ENCODE measurements at places on chromosomes 16 and 17. TPM values are rescaled to one million over a fixed set of nuclear protein-coding genes. Genes with fewer than 3 reads are reported as not detected.

- DNase-seq = no peak
Measured at GRCh38 chr17:57855391-57856035, 5.7 kb upstream of the MRPS23 start.

- no peak for DNase-seq
Measured at GRCh38 chr16:5062790-5063765, 2.7 kb downstream of the C16orf89 start.

GNG13 gene
- total RNA-seq = not detected

DNA sequence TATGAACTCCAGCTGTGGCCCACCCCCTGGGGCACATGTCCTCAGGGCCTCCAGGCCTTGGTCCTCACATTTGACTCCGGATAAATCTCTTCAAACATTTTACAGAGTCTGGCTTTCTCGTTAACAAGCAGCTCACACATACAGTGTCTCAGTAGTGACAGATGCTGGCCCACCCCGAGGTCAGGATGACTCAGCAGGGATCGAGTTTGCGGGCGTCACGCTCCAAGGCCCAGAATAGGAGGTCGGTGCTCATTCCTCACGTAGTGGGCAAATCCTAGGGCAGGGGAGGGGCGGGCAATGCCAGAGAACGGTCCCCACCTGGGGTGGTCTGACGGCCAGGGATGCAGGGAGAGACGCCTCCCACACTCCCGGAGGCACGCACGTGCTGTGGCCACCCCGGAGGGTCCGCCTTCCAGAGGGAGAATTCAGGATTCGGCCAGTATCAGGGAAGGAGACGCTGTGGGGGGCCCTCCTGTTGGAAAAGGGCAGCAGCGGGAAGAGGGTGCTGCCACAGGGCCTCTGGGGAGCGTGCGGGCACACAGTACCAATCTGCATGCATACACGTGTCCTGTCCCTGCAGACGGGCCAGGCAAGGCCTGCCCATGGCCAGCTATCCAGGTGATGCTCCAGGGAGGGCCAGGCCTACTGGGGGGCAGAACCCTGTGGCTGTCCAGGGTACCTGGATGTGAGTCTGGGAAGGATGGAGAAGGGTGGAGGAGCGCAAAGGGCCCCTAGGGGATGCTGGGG, 8.6 kb downstream of the SLC7A5 start:
- no peak for DNase-seq

- DNase-seq = no peak
Measured at GRCh38 chr17:81641825-81642489, 5.0 kb downstream of the TSPAN10 start.

RFWD3 gene
- total RNA-seq = 47.5 TPM

ZNF19 gene
- 3.4 TPM for total RNA-seq

ITGAD gene
- 2.2 TPM for total RNA-seq

DNA sequence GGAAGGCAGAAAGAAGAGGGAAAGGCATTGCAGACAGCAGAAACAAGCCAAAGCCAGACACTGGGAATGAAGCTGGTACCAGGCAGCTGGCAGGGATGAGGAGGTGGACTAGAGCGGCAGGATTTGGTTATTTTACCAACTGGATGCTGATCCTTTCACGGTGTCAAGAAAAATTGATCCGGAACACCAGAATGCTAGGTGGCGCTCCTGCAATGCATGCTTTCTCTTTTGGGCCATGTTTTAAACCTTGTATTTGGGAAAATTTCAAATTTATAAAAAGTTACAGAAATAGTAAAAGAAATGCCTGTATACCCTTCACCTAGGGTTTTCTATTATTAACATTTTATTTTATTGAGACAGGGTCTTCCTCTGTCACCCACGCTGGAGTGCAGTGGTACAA, 224.7 kb downstream of the SOX9 start:
- DNase-seq = no peak

Data from natural killer cell (primary cell).